Erythroblast (primary cell): ENCODE measurements at places on chromosomes 13 and 19.

DNA sequence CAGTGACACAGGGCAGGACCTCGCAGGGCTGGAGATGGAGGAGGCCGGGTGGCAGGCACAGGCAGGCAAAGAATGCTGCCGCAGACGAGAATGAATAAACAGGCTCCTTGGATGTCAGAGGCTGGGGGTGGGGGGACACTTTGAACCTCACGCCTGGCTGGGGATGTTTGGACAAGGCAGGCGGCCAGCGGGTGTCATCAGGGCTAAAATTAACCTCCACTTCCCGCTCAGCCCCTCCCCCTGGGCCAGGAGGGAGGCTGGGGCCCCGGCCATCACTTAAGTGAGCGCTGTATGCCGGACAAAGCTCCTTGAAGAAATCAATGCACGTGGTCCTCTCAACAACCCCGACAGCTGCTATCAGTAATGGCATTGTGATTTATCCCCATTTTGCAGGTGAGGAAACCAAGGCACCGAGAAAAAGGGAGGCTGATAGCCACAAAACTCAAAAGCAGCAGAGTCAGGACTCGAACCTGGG, 10.3 kb upstream of the FUT5 start:
- no peak for DNase-seq

- DNase-seq: peak; percentile 66
Measured at GRCh38 chr13:69857183-69857821, 250.3 kb upstream of the ATXN8OS start.

GRCh38 chr13:29817604-29818378, 32.6 kb downstream of the UBL3 start:
- DNase-seq: no peak

DNA sequence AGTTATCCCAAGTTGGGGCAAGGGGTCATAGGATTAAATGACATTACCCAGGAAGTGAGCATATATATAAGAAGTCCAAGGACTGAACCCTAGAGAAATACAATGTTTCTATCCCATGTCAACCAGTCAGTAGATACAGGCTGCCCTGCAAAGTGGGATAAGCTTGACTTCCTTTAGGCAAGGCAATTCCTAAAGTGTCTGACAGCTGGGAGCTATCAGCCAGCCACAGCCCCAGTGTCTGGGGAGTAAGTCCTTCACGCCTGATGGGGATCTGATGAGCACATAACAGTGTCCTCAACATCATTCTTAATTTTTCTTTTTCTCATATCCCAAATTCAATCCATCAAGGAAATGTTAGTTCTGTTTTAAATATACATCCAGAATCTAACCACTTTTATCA, 54.1 kb downstream of the DNAJC15 start:
- DNase-seq: no peak

DNA sequence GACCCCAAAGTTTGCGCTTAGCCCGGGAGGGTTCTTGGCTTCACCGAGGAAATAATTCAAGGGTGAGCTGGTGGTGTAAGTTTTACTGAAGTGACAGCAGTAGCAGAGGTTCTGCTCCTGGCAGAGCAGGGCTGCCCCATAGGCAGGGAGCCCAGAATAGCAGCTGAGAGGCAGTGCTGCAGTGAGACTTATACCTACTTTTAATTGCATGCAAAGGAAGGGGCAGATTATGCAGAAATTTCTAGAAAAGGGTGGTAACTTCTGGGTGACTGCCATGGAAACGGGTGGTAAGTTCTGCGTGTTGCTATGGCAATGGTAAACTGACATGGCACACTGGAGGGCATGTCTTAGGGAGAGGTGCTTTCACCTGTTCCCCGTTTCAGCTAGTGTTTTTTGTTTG, 17.5 kb upstream of the CAMSAP3 start:
- no peak for DNase-seq

DNA sequence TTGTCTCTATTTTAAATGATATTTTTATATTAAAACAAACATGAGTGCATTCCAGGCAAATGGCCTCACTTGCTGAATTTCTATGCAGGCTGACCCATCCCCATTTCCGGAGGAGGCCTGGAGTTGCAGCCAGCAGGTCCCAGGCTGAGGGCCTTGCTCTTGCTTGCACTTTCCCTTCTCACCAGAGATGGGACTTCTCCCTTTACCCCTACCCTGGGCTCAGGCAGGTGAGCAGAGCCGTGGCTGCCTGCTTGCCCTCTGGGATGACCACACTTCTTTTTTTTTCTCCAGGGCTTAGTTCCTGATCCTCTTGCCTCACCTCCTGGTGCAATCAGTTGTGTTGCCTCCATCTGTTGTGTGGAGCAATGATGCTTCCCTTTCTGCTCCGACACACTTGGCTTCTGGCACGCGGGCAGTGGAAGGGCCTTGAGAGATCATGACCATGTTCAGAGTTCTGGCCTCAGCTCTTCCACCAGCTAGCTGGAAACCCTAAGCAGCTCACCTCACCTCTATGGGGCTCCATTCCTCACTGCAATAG, 11.1 kb upstream of the OLFM4 start:
- no peak for DNase-seq

GRCh38 chr19:7718668-7719067, 13.2 kb downstream of the CLEC4G start:
- DNase-seq: no peak

- DNase-seq: no peak
Measured at GRCh38 chr19:55493052-55493644, 4.9 kb downstream of the SSC5D start.

GRCh38 chr13:73984949-73985691, 149.1 kb downstream of the KLF12 start:
- no peak for DNase-seq
